NCI-H82 (cell line): ENCODE measurements at places on chromosomes 12 and 14.

DNA sequence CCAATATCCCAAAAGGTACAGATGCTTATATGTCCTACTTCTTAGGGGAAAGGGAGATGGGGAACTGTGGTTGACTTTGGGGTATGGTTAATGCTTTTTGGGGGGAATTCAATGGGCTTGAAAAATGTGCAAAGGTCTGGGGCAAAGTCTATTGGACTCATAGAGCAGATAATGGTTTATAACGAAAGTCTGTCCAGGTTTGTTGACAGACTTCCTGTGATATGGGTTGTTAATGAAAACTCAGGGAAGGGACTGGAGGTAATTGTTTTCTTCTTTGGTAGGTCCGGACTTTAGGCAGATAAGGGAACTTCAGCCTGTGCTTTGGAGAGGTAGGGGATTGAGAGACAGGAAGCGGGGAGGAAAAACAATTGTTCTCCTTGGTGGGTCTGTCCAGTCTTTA is 46.2 kb upstream of the LTA4H start:
- no peak for DNase-seq

GRCh38 chr12:779745-780734 is 27.7 kb downstream of the WNK1 start:
- peak; percentile 74 for DNase-seq

DNA sequence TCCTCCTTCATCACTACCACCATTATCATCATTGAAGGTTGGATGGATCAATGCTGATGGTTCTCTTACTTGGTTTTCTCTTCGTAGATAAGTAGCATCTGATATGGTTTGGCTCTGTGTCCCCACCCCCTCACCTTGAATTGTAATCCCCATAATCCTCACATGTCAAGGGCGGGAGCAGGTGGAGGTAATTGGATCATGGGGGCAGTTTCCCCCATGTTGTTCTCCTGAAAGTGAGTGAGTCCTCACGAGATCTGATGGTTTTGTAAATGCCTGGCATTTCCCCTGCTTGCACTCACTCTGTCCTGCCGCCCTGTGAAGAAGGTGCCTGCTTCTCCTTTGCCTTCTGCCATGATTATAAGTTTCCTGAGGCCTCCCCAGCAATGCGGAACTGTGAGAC is 172.4 kb upstream of the PWP1 start:
- peak; percentile 96 for DNase-seq

- peak; percentile 52 for DNase-seq
Observed at GRCh38 chr14:90886297-90886815, 70.1 kb upstream of the TTC7B start.

DNA sequence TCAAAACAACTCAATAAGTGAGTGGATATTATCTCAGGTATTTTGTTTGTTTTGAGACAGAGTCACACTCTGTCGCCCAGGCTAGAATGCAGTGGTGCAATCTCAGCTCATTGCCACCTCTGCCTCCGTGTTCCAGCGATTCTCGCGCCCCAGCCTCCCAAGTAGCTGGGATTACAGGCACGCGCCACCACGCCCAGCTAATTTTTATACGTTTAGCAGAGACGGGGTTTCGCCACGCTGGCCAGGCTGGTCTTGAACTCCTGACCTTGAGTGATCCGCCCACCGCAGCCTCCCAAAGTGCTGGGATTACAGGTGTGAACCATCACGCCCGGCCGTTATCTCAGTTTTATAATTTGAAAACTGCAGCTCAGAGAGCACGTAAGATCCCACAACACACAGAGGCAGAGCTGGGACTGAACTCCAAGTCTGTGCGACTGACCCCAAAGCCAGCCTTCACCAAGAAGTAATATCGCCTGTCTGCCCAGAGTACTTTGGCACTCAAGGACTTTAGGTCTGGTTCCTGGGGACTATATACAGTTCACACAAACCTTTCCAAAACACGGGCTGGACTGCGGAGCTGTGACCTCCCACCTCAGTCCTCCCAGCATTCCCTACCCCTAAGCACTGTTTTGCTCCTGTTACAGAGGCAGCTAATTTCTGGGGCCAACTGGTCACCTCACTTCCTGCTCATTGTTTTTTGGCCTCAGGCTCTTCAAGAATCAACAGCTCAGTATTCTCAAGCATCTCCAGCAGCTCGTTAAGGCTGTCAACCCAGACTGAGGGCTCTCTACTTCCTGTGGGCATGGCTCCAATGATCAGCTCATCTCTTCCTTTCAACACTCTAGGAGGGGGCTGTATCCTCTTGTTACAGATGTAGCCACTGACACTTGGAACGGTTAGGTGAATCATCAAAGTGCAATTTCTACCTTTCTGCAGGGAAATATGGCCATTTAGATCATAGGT is 22.5 kb downstream of the TESC start:
- DNase-seq, result no peak

GRCh38 chr12:6641131-6641530 is 5.4 kb upstream of the LPAR5 start:
- no peak for DNase-seq

DNA sequence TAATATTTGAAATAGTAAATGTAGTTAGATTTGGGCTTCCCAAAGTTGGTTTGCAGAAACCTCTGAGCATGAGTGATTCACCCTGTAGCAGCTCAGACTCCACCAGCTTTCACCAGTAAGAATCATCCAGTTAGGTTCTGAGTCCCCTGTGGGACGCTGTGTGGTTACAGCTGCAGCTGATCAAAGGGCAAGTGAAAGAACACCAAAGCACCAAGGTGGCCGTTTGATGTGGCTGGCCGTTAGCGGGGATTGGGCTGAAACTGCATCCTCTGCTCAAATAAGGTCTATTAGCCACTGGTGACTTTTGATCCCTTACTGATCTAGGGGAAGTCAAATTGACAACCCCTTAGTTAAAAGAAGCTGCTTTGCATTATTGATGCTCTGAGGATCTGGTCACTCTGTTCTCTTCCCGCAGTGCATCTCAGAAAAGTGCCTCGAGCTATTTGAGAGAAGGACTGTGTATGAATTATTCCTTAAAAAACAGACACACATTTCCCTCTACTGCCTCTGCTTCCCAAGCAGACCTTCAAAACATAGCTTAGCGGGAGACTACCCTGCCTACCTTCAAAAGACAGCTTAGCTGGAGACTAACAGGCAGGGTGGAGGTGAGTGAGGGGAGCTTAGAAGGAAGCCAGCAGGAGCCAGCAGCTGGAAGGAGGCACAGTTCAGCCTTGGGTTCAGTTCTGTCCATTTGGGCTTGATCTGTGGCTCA is 3.7 kb downstream of the ABHD12B start:
- no peak for DNase-seq

- DNase-seq, result no peak
Observed at GRCh38 chr12:110254971-110255540, 26.0 kb upstream of the ATP2A2 start.

GRCh38 chr12:38745601-38746000 is 159.8 kb downstream of the CPNE8 start:
- DNase-seq, result no peak

DNA sequence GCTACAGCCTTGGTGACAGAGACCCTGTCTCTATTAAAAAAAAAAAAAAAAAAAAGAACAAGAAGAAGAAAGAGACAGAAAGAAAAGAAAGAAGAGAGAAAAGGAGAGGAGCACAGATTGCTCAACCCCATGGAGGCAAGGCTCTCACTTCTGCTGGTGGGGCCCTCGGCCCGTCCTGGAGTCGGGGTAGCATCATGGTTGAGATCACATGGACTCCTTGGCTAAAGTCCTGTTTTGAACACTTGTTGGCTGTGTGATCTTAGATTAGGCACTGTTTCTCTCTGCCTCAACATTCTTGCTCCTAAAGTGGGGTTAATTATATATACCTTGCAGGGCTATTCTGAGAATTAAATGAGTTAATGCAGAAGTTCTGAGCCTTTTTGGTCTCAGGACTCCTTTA is 207.7 kb downstream of the CACNA1C start:
- DNase-seq, result no peak

GRCh38 chr14:68271913-68272391 is 452.4 kb downstream of the RAD51B start:
- DNase-seq, result peak; percentile 72

- no peak for DNase-seq
Observed at GRCh38 chr14:52111583-52111982, 42.7 kb upstream of the NID2 start.

- no peak for DNase-seq
Observed at GRCh38 chr12:44859998-44860689, 16.0 kb downstream of the NELL2 start.

- DNase-seq, result no peak
Observed at GRCh38 chr12:104490850-104491249, 34.1 kb downstream of the CHST11 start.

GRCh38 chr12:4555804-4556203 is 6.2 kb upstream of the DYRK4 start:
- no peak for DNase-seq

DNA sequence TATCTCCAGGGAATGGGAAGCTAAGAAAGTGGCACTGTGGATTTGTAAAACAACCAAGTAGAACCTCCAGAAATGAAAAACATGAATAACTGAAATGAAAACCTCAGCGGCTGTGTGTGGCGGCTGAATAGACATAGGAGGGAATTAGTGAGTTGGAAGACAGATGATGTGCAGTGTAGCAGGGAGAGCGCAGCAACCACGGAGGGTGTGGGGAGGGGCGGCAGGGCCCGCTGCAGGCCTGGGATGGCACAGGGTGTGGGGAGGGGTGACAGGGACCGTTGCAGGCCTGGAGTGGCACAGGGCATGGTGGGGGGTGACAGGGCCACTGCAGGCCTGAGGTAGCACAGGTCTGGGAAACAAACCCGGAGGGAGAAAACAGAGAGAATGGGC is 51.1 kb downstream of the BEGAIN start:
- no peak for DNase-seq

- DNase-seq, result no peak
Observed at GRCh38 chr14:28151926-28152325, 614.7 kb upstream of the FOXG1 start.

GRCh38 chr12:54603173-54603814 is 14.8 kb upstream of the PPP1R1A start:
- DNase-seq, result peak; percentile 64

GRCh38 chr12:48040354-48040753 is 36.1 kb upstream of the COL2A1 start:
- DNase-seq, result no peak

DNA sequence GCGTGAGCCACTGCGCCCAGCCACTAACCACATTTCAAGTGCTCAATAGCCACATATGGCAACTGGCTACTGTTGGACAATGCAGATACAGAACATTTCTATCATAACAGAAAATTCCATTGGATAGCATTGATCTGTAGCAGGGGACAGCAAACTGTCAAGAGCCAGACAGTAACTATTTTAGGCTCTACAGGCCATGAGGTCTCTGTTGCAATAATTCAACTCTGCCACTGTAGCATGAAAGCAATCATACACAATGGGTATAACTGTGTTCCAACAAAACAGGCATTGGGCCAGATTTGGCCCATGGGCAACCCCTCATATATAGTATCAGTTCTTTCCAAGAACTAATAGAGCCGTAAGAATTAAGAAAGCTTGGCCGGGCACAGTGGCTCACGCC is 8.0 kb downstream of the CSRNP2 start:
- DNase-seq, result no peak

- DNase-seq, result peak; percentile 88
Observed at GRCh38 chr12:53251477-53252348, 16.4 kb upstream of the ESPL1 start.

GRCh38 chr12:56190695-56191155 is 1.4 kb upstream of the SMARCC2 start:
- DNase-seq, result peak; percentile 51

DNA sequence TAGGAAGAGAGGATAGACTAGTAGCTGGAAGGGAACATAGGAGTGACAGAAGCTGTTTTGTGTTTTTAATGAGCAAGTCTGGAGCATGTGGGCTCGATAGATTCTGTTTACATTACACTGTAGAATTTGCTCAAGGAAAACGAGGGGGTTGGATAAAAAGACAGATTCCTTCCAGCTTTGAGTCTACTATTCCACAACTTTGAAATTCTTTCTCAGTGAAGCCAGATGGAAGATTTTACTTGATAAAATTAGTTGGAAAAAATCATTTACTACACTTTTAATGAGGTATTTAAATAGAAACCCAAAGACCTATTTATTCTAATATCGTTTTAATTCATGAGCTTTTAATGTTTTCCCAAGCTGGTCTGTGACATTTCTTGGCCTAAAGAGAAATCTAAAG is 19.5 kb upstream of the EPS8 start:
- no peak for DNase-seq

DNA sequence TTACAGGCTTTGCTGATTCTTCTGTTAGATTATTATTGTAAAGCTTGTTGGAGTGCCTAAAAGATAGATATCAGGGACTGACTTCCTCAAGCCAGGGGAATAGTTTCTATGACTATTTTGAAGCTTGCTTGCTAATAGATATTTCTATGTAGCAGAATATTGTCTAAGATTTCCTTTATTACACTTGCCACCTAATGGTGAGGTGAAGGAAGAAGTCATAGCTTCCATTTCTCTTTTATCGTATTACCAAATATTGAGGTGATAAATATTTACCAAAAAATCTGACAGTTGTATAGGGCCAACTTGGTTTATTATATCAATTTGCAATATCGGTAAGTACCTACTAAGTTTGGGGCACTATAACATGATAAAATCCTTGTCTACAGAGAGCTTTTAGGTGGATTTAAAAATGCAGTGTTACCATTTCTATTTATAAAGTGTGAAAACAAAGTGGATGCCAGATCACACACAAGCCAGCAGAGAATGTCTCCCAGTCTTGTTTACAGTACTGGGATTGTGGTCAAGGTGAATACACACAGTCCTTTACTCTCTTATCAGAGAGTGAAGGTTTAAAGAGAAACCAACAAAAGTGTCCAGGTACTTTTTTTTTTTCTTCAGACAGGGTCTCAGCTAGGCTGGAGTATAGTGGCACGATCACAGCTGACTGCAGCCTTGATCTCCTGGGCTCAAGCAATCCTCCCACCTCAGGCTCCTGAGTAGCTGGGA is 137.9 kb downstream of the IGF1 start:
- DNase-seq, result no peak

DNA sequence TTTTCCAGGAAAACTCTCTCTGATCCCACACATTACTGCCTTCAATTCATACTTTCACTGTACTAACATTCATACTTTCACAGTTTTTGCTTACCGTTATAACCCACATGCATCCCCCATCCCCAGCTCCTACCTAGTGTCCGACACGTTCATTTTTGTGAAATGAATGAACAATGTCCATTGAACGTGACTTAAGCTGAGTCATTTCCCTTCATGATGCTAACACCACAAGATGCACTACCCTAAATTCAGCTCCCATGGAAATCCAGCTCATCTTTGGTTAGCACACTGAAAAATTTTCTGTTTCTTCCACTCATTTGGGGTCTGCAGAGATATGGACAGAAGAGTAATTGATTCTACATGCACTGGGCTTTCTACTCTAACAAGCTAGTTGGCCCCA is 84.7 kb downstream of the GALNT4 start:
- no peak for DNase-seq

GRCh38 chr12:27431185-27431584 is 15.4 kb upstream of the SMCO2 start:
- DNase-seq, result no peak

- peak; percentile 20 for DNase-seq
Observed at GRCh38 chr12:2397356-2398045, 344.7 kb downstream of the CACNA1C start.

GRCh38 chr12:63068857-63069442 is 82.1 kb downstream of the AVPR1A start:
- peak; percentile 55 for DNase-seq
